CD4-positive, alpha-beta T cell (primary cell): ENCODE measurements at places on chromosomes 4 and X. TPM values are rescaled to one million over a fixed set of nuclear protein-coding genes. Genes with fewer than 3 reads are reported as not detected.
A peak's percentile ranks its signal among the peaks of the same experiment; 100 is the strongest.

The TEX13A gene
- total RNA-seq = not detected

The SCML2 gene
- total RNA-seq = 0.30 TPM

The KLHL34 gene
- total RNA-seq = 0.52 TPM

The H2BW2 gene
- total RNA-seq = not detected

GRCh38 chr4:165604181-165604580, 225.4 kb downstream of the CPE start:
- no peaks in the 10 kb centered on the region for H3K36me3 ChIP-seq
- H3K27ac ChIP-seq = no peak overlapping the region
- DNase-seq = no peak
- no peaks in the 10 kb centered on the region for H3K27me3 ChIP-seq

GRCh38 chr4:87345139-87345538, 22.5 kb upstream of the HSD17B13 start:
- no peaks in the 10 kb centered on the region for H3K27me3 ChIP-seq
- H3K27ac ChIP-seq = no peak overlapping the region
- no peak for DNase-seq
- peaks cover 27% of the 10 kb centered on the region for H3K36me3 ChIP-seq
- no peak overlapping the region for H3K4me3 ChIP-seq

DNA sequence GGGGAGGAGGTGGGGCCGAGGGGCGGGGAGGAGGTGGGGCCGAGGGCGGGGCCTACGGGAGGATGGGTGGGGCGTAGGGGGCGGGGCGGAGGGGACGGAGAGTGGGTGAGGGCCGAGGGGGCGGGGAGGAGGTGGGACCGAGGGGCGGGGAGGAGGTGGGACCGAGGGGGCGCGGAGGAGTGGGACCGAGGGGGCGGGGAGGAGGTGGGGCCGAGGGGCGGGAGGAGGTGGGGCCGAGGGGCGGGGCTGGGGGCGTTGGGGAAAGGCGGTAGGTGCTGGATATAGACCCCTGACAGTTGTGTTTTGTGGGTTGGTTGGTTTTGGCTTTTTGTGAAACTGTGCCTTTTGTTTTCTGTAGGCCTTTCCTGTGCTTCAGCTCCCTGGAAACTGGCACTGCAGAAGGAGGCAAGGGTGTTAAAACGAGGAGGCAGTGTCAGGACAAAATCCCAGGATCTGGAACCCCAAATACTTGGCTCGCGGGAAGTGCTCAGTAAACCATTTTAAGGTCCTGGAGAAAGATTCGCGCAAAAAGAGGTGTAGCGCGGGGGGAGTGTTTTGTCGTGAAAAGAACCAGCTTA, 580 bp upstream of the MMGT1 start:
- H3K4me1 ChIP-seq = peaks cover 13% of the 10 kb centered on the region
- H3K36me3 ChIP-seq = no peaks in the 10 kb centered on the region
- DNase-seq = peak; percentile 66
- no peak overlapping the region for H3K27ac ChIP-seq
- H3K4me3 ChIP-seq = peak overlapping the region; percentile 55
- H3K27me3 ChIP-seq = no peaks in the 10 kb centered on the region

DNA sequence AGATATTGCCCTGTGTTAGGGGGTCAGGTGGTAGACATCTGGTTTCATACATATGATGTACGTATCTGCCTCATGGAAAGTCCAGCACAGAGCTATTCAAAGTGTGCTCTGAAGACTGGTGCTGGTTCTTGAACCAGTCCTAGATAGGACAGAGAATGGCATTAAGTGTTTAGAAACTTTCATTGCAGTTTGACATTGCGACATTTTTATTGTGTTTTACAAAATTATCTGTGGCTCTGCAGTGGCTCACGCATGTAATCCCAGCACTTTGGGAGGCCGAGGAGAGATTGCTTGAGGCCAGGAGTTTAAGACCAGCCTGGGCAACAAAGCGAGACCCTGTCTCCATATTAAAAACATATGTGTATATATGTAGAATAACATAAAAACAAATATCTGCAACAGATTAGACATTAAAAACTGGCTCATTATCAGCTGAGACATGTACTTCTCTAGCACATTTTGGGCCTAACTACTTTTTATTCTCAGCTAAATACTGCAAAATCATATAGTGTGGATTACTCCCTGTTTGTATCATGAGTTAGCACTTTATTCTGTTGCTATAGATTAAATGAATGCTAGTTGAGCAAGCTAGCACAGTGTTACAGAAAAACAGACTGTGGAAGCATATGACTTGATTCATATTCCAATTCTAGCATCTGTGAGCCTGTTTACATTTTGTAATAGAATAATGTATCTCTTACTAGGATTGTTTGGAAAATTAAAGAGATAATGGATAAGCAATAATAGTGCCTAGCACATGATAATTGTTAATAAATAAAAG, 57.1 kb downstream of the USP9X start:
- no peak overlapping the region for H3K4me3 ChIP-seq
- peaks cover 57% of the 10 kb centered on the region for H3K36me3 ChIP-seq

DNA sequence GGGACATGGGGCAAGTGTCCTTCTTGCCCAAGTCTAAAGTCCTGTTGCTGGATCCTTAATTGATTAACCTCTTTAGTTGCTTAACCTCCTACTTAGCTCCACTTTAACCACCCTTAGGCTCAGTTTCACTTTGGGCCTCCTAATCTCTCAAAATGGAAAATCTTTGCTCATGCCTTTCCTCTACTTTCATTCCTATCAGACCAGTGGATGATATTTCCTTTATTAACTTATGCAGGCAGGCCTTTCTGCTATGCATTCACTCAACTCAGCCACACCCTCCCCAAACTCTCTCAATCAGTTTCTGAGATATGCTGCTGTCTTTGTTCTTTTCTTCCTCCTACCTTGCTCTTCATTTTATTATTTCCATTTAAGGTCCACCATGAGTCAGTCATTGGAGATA, 14.4 kb upstream of the ARSJ start:
- H3K36me3 ChIP-seq = no peaks in the 10 kb centered on the region
- DNase-seq = no peak
- no peak overlapping the region for H3K4me3 ChIP-seq
- H3K27ac ChIP-seq = no peak overlapping the region

GRCh38 chr4:62135565-62136156, 935.5 kb downstream of the ADGRL3 start:
- H3K4me3 ChIP-seq = no peak overlapping the region
- no peaks in the 10 kb centered on the region for H3K27me3 ChIP-seq
- H3K27ac ChIP-seq = no peak overlapping the region
- H3K36me3 ChIP-seq = no peaks in the 10 kb centered on the region
- no peak for DNase-seq

DNA sequence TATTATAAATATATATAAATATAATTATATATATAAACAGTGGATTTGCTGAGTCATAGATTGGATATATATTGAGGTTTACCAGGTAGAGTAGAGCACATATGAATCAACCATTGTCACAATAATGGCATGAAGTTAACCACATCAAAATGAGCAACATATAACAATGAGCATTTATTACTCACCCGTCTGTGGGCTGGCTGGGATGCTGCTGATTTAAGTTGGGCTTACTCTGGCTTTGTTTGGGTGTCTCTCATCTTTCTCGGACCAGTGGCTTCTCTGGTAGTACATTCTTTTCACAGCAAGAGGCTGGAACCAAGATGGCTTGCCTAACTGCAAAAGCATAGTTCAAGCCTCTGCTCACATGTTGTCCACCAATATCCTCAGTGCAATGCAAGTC, 111.7 kb upstream of the TAPT1 start:
- H3K27me3 ChIP-seq = no peaks in the 10 kb centered on the region
- no peak for DNase-seq
- no peaks in the 10 kb centered on the region for H3K36me3 ChIP-seq
- no peaks in the 10 kb centered on the region for H3K4me1 ChIP-seq

GRCh38 chr4:163988865-163989264, 494.4 kb downstream of the TMA16 start:
- H3K27me3 ChIP-seq = no peaks in the 10 kb centered on the region
- H3K36me3 ChIP-seq = no peaks in the 10 kb centered on the region
- no peak for DNase-seq
- no peak overlapping the region for H3K27ac ChIP-seq
- no peak overlapping the region for H3K4me3 ChIP-seq
- H3K4me1 ChIP-seq = no peaks in the 10 kb centered on the region
